Osteocyte (in vitro differentiated cells): ENCODE measurements at places on chromosomes 12 and 14. TPM values are rescaled to one million over a fixed set of nuclear protein-coding genes. Genes with fewer than 3 reads are reported as not detected.

LALBA gene
- total RNA-seq, result not detected in 2 replicates

GPD1 gene
- 0.43 TPM in 1 of 2 replicates, not detected in the other for total RNA-seq

MMP19 gene
- total RNA-seq, result 14.3 and 15.1 TPM in 2 replicates

LUM gene
- total RNA-seq, result 473 and 481 TPM in 2 replicates

FAM90A1 gene
- not detected in 2 replicates for total RNA-seq

CD4 gene
- total RNA-seq, result 0.60 and 0.62 TPM in 2 replicates

KRT73 gene
- total RNA-seq, result not detected in 2 replicates

CIROP gene
- not detected in 2 replicates for total RNA-seq
